ENCODE measurements at places on chromosomes 16 and 17.

DNA sequence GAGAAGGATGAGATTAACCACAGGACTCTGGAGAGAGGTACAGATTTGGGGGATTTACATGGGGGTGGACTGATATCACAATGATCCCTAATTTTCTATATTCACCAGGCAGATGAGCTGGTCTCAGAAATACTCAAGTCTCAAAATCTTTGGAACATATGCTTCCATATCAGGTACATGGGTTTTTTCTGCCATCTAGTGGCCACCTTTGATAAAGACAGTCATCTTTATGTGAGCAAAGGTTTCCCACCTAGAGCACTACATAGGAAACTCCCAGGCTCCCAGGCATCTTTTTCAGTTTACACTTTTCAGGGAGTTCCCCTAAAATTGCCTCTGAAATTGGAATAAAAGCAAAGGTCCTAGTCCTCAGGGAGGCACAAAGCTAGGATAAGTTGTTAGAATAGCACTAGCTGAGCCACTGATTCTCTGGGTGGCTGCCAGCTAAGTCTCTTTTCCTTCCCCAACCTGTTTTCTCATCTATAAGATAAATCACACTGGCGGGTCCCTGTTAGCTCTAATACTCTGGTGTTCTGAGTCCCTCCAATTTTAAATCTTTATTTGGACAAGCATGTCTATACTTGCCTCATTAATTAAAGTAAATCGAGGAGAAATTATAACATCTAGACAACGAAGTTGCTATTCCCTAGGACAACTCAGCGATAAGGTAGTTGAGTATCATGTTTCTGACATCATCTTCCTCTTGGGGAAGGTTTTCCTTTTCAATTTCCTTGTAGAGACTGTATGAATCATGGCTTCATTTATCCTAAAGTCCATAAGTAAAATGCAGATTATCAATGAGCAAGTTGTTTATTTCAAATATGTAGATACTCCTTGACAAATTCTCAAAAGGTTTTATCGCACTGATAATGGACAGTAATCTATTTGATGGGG is 19.0 kb upstream of the MON1B start:
- peaks cover 45% of the 10 kb centered on the region for H3K27me3 ChIP-seq
- no peak overlapping the region for H3K4me3 ChIP-seq
- peak; percentile 20 for DNase-seq
- no peaks in the 10 kb centered on the region for H3K4me1 ChIP-seq
- no peaks in the 10 kb centered on the region for H3K36me3 ChIP-seq
- H3K27ac ChIP-seq = no peak overlapping the region

DNA sequence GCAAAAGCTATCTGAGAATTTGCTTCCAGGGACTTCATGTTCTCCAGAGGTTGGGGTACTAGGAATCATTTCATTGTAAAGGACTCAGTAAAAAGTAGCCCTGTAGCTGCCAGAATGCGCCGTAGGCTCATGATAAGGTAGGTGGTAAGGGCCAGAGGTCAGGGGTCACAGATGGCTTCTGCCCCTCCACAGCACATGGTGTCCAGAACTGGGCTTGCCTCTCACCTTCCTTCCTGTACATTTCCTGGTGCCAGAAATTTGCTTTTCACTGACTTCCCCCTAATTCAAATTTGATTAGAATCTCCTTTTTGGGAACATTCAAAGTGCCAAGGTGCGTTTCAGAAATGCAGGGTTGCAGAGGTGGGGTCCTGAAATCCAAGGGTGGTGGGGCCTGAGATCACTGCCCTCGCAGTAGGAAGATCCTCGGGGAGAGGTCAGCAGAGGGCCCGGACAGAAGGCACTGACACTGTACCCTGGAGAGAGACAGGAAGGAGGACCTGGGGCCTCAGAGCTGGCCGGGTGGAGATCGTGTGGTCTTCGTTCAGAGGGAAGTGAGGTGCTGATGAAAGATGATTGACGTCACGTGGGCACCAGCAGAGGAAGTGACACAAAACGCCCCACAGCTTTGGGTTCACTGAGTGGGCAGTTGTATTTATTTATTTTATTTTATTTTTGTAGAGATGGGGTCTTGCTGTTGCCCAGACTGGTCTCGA is 25.5 kb upstream of the METRNL start:
- peak overlapping the region; percentile 53 for H3K4me3 ChIP-seq
- peaks cover 38% of the 10 kb centered on the region for H3K4me1 ChIP-seq
- H3K27ac ChIP-seq = peak overlapping the region; percentile 66
- no peaks in the 10 kb centered on the region for H3K27me3 ChIP-seq
- peak; percentile 62 for DNase-seq

DNA sequence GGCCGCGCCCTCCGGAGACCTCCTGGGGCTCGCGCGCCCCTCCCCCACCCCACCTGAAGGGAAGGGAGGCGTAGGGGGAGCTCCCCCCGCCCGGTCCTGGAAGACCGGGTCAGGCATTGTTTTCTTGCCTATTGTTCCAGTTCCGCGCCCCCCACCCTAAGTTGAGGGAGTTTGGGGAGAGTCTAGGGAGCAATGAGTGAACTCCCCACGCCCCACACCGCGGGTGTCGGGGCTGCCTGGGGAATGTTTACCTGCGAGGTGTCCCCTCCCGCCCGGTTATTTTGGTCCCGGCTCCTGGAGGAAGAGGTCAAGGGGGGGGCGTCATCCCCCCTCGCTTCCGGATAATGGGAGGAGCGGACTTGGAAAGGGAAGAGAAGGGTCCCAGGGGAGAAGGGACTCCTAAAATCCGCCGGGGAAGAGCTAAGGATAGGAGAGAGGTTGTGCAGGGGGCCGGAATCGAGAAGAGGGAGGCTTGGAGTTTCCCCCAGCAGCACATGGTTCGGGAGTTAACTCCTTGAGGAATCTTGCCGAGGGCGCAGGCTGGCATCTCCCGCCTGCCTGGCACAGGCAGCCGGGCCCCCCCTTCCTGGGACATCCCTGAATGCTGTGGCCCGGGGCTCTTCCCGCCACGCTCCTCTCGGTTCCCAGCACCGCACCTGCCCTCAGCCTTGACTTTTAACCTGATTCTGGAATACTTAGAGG is 881 bp downstream of the MLLT6 start:
- peak; percentile 25 for DNase-seq
- H3K36me3 ChIP-seq = peaks cover 19% of the 10 kb centered on the region
- no peaks in the 10 kb centered on the region for H3K27me3 ChIP-seq
- peaks cover 53% of the 10 kb centered on the region for H3K4me1 ChIP-seq

DNA sequence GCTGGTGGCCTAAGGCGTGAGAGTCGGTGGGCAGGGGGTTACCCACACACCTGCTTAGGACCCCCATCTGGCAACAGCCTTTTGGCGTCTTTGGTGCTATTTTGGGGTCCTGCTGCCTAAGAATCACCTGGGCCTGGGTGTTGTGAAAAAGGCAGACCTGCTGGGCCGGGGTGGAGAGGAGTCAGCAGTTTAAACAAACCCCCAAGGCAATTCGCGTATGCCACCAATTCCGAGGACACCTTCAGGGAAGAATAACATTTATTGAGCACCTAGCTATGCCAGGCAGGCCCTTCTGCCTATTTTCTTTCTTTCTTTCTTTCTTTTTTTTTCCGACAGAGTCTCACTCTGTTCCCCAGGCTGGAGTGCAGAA is 53.9 kb upstream of the TOB1 start:
- H3K27me3 ChIP-seq = no peaks in the 10 kb centered on the region
- no peak overlapping the region for H3K4me3 ChIP-seq
- H3K4me1 ChIP-seq = peaks cover 44% of the 10 kb centered on the region
